ENCODE measurements at places on chromosomes 12 and 14.
A peak's percentile ranks its signal among the peaks of the same experiment; 100 is the strongest.

GRCh38 chr12:3116106-3116844 is 39.1 kb downstream of the TSPAN9 start:
- no peak for DNase-seq

DNA sequence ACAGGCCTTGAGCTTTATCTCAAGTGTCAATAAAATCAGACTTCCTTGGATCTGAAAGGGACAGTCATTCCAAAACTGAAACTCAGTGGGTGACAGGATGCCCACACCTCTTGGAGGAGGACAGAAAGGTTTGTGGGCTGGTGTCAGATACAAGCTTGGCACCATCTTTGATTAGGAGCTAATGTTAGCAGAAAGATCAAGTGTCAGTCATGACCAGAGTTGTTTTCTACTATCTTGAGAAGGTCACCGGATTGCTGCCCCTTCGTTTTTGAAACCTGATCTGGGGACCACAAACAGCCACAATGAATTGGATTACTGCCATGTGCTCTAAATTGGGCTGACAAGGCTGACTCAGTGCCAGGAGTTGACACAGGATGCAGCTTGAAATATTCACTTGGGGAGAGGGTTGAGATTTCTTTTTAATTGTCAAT is 88.3 kb downstream of the OTOGL start:
- no peak for DNase-seq

DNA sequence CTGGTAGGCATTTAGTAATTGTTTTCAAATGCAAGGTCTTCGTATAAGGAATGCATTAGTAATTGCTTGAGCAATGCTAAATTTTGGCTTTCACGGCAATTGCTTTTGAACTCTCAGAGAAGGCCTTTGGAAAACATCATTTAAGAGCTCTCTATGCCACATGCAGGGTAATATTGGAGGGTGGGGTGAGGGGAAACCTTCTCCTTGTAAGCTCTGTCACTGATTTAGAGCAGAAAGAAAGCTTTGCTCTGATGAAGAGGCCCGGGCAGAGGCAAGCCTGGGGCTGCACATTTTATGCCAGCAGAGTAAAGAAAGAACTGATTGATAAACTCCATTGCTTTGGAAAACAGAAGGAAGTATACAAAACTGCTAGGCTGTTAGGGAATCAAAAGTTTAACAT is 70.9 kb downstream of the TRIM9 start:
- DNase-seq = no peak

- no peak for DNase-seq
Measured at GRCh38 chr14:71956920-71957563, 24.8 kb downstream of the RGS6 start.

DNA sequence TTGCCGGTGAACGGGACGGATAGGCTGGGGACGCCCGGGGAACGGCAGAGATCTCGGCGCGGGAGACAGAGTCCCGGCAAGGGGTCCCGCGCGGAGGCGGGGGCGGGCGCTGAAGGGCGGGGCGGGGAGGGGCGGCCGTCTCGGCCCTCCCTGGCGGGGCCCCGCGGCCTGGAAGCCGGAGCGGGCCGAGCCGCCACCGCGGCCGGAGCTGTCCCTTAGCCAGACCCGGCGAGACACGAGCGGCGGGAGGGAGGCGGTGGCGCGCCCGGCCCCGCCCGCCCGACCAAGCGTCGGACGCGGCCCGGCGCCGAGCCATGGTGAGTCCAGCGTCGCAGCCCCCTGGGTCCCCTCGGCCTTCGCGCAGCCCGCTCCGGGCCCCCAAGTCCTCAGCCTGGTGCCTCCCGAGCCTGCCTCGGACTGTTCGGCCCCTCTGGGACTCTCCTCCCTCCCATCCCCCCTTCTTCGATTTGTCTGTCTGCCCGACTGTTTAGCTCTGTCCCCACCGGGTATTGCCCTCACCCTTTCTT is at the start of gene ARHGEF40:
Gene ARHGEF40, plus strand, starts transcription at position 222 of the 527 bp plus-strand sequence. Its CDS starts 93 bp downstream, at position 315.
- peak; percentile 84 for DNase-seq

All from sciatic nerve (tissue), 2 donors.